Stimulated activated naive CD4-positive, alpha-beta T cell (primary cell): ENCODE measurements at places on chromosomes 7 and 10.

DNA sequence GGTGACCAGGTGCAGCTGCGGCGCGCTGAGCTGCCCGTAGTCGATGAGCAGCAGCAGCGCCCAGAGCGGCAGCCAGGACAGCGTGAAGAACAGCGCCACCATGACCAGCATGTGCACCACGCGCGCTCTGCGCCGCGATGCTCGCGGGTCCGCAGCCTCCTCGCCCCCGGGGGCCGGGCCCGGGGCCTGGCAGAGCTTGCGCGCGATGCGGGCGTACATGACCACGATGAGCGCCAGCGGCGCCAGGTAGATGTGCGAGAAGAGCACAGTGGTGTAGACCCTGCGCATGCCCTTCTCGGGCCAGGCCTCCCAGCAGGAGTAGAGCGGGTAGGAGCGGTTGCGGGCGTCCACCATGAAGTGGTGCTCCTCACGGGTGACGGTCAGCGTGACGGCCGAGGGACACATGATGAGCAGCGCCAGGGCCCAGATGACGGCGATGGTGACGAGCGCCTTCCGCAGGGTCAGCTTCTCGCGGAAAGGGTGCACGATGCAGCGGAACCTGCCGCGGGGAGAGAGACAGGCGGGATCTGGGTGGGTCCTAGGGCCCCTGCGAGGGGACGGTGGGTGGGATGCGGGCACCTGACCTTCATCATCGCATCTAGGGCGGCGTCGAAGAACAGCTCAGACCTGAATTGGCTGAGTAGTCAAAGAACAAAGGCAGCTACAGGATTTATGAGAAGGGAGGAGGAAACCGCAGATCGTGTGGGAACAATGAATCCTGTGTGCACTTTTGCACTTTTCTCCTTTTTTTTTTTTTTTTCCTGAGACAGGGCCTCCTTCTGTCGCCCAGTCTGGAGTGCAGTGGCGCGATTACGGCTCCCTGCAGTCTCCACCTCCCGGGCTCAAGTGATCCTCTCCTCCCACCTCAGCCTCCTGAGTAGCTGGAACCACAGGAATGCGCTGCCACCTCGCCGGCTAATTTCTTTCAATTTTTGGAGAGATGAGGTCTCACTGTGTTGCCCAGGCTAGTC, 22.4 kb upstream of the PPA1 start:
- no peak for DNase-seq

DNA sequence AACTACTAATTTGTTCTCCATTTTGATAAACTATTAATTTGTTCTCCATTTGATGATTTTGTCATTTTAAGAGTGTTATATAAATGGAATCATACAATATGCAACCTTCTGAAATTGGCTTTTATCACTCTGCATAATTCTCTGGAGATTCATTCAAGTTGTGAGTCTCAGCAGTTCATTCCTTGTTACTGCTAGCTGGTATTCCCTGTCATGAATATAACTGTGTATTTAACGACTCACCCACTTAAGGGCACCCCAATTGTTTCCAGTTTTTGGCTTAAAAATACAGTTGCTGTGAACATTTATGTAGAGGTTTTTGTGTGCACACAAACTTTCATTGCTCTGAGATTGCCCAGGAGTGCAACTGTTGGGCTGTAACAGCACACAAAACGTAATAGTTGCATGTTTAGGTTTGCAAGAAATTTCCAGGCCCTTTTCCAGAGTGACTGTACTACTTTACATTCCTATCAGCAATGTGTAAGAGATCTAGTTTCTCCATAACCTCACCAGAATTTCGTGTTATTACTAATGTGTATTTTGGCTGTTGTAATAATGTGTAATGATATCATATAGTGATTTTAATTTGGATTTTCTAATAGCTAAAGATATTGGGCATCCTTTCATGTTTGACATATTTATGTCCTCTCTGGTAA, 153.2 kb upstream of the ADCY1 start:
- DNase-seq = no peak

GRCh38 chr7:91550931-91551330, 286.7 kb downstream of the FZD1 start:
- DNase-seq = no peak

DNA sequence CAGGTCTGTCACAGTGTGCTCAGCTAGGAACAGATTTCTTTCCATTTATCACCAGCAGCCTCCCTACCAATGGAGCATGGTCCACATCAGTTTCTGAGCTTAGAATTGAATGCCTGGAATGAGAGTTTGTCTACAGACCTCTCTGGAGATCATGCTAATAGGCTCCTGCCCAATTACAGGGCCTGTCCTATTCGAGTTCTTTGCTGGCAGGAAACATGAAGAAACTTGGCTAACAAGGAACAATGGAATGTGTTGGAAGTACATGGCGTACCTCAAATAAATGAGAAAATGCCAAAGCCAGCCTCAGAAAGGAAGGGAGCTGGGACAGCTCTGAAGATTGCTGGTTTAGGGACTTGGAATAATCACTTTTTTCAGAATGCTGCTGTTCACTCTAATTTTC, 186.0 kb upstream of the AKR1E2 start:
- DNase-seq = no peak

DNA sequence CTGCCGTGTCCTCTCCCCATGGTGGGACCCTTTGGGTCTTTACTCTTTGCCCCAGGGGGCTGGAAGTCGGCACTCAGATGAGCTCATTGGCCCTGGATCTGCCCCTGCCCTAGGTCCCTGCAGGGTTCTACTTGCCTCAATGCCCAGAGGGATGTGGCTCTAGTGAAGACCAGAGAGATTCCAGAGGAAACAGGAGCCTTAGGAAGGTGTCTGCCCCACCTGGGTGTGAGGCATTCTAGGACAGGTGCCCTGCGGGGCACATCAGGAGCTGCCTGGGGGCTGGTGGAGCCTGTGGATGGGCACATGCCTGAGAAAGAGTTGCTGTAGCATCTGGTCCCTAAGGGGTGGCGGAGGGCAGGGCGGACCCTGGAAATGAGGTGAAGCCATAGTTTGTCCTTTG, 128.6 kb downstream of the ADCY1 start:
- DNase-seq = no peak

- no peak for DNase-seq
Observed at GRCh38 chr10:17153321-17153720, 23.7 kb upstream of the CUBN start.

- no peak for DNase-seq
Observed at GRCh38 chr10:107971973-107972372, 807.5 kb upstream of the SORCS1 start.

- no peak for DNase-seq
Observed at GRCh38 chr10:95360122-95360714, 69.4 kb upstream of the PDLIM1 start.

GRCh38 chr7:154720016-154720415, 282.9 kb downstream of the PAXIP1 start:
- DNase-seq = no peak

- DNase-seq = no peak
Observed at GRCh38 chr10:132320654-132321469, 11.1 kb upstream of the LRRC27 start.

- no peak for DNase-seq
Observed at GRCh38 chr7:11539853-11540252, 292.1 kb downstream of the THSD7A start.

- DNase-seq = no peak
Observed at GRCh38 chr10:45239642-45240041, 75.8 kb downstream of the OR13A1 start.

GRCh38 chr7:16739863-16740622, 13.5 kb upstream of the TSPAN13 start:
- DNase-seq = no peak

- no peak for DNase-seq
Observed at GRCh38 chr7:20870977-20871376, 84.3 kb upstream of the SP8 start.

DNA sequence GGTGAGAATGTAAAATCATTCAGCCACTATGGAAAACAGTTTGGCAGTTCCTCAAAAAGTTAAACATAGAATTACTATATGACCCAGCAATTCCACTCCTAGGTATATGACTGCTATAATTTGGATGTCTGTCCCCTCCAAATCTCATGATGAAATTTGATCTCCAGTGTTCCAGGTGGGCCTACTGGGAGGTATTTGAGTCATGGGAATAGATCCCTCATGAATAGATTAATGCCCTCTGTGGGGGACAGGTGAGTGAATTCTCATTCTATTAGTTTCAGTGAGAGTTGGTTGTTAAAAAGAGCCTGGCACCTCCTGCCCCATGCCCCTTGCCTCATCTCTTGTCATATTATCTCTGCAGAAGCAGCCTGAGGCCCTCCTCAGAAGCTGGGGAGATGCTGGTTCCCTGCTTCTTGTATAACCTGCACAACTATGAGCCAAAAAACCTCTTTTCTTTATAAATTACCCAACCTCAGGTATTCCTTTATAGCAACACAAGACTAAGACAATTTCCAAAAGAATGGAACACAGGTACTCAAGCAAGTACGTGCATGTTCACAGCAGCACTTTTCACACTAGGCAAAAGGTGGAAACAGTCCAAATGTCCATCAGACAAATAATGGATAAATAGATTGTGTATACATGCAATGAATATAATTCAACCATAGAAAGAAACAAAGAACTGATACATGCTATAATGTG, 8.8 kb upstream of the SLC25A28 start:
- no peak for DNase-seq

GRCh38 chr10:70799124-70799523, 13.9 kb upstream of the TBATA start:
- no peak for DNase-seq

DNA sequence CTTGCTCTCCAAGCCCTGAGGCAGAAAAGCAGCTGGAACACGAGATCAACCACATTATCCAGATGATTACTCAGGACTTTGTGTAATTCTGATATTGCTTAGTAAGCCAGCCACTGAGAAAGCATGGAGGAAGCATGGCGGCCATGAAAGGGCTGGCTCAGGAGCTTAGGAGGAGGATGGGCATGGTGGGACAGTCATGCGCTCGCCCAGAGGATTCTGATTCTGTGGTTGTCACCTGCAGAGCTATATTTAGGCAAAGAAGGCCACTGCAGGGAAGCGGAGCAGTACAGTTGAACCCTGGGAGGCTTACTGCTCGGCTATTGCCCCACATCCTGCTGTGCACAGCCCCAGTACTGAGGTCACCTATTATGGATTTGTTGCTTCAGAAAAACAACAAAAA, 128.8 kb upstream of the DNAJB12 start:
- no peak for DNase-seq

DNA sequence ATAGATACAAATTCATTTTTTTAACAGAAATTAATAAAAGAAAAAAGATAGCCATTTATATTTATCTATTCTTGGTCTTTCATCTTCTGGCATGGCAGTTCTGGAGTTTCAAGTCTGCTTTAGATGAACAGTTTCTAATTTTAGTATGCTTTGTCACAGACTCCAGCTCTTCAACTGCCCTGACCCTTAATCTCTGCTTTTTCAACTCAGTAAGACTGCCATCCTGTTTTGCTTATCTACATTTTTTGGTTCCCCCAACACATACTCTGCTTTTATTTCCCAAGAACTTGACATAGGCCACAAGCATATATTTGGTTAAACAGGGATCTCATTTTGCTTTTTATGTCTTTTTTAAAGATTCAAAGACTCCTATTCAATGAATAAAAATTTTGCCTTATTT, 309.3 kb upstream of the KCND2 start:
- no peak for DNase-seq

- DNase-seq = no peak
Observed at GRCh38 chr10:42990721-42991441, 86.0 kb upstream of the RET start.

DNA sequence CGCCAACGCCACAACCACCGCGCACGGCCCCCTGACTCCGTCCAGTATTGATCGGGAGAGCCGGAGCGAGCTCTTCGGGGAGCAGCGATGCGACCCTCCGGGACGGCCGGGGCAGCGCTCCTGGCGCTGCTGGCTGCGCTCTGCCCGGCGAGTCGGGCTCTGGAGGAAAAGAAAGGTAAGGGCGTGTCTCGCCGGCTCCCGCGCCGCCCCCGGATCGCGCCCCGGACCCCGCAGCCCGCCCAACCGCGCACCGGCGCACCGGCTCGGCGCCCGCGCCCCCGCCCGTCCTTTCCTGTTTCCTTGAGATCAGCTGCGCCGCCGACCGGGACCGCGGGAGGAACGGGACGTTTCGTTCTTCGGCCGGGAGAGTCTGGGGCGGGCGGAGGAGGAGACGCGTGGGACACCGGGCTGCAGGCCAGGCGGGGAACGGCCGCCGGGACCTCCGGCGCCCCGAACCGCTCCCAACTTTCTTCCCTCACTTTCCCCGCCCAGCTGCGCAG, 424 bp downstream of the EGFR start:
- DNase-seq = no peak

DNA sequence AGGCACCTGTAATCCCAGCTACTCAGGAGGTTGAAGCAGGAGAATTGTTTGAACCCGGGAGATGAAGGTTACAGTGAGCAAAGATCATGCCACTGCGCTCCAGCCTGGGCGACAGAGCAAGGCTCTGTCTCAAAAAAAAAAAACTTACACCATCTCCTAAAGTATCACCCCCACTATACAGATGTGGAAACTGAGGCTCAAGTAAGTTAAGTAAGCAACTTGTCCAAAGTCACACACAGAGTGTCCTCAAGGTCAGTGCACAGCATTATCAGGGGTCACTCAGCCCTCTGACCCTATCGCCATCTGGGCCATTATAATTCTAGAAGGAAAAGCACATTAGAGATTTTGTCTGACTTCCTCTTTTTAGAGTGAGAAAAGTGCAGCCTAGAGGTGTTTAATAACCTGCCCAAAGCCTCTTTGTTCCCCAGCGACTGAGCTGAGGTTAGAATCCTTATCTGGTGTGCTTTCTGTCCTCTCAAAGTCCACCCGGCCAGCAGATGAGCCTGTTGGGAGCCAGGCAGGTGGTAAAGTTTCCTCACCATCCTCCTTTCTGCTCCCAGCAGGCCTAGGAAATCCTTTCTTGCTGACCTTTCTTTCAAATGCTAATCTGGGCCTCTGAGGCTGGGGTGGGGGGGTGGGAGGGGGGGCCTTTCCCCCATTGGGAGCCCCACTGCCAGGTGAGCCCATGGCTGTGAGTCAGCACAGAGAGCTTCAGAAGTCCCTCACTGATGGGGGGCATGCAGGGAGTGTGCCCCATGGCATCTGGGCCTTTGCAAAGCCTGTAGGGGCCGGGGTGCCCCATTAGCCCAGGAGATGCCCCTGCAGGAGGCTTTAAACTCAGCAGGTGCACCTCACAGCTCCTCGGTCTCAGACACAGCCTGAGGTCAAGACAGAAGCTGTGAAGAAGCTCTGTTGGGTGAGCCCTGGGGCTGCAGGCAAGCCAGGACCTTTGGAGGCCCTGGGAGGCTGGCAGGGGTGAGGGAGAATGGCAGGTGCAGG, 12.0 kb upstream of the KCNMA1 start:
- DNase-seq = no peak
